Epithelial cell of proximal tubule (primary cell): ENCODE measurements at places on chromosomes 11 and 22. TPM values are rescaled to one million over a fixed set of nuclear protein-coding genes. Genes with fewer than 3 reads are reported as not detected.

GRCh38 chr22:46025973-46026898 lies 49.3 kb upstream of the WNT7B start:
- no peak for DNase-seq

CCDC89 gene
- total RNA-seq: 0.51 TPM in 1 of 2 replicates, not detected in the other

DRD2 gene
- total RNA-seq: not detected in 2 replicates

ATG2A gene
- total RNA-seq: 22.4 and 25.8 TPM in 2 replicates

UBQLNL gene
- total RNA-seq: 0.06 TPM in 1 of 2 replicates, not detected in the other

GRCh38 chr22:48268771-48269552 lies 1506.5 kb downstream of the TBC1D22A start:
- no peak for DNase-seq

MS4A5 gene
- total RNA-seq: not detected in 2 replicates

- DNase-seq: no peak
Measured at GRCh38 chr11:47551086-47551485, 1.8 kb downstream of the CELF1 start.

DNA sequence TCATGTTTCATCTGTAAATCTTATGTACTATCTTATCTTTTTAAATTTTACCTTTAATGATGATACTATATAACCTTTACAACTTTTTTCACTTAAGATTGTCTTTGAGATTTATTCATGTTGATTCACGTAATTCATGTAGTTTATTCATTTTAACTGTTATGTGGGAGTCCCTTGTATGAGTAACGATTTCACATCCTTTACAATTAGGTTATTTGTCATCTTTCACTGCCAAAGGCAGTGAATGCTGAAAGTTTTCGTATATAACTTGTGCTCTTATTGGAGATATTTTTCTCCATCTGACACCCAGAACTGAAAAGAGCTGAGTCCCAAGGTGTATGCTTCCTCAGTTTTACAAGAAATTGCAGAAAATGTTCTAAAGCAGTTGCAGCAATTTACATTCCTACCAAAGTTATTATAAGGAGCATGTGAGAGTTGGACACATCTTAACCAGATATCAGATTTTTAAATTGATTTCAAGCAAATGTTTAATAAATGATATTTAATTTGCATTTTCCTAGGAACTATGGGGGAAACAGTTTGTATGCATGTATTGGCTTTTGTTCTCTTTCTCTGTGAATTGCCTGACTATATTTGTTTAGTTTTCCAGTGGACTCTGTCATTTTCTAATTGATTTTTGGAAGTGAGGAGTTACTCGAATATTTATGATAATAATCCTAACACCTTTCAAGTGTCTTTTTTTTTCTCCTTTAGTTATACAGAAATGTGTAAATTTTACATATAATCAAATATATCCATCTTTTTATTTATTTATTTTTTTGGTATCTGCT lies 6.4 kb downstream of the ARL14EP start:
- no peak for DNase-seq

BBOX1 gene
- total RNA-seq: not detected in 2 replicates

DNA sequence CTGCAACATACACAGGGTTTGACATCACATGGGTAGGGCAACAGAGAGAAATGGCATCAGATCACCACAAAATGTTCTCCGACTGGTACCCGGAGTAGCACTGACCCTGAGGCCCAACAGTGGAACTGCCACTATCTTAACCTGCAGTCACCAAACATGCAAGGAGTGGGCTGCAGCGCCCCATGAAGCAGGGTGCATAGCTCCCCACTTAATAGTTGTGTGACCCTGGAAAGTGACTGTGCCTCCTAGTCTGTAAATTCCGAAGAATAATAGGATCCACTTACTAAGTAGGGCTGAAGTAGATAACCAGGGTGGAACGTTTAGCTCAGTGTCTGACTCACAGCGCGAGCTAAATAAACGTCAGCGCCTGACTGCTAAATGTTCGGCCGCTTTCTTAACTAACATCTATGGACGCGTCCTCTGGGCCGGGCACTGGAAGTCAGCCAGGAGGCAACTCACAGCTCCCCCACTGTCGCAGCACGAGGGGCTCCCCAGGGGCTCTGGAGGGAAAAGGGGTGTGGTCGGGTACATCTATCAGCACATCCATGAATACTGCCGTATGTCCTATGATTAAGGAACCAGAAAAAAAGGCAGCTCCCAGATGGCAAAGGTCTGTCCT lies 777 bp downstream of the LTO1 start:
- DNase-seq: no peak
